ENCODE measurements at places on chromosomes 1 and 21.
A peak's percentile ranks its signal among the peaks of the same experiment; 100 is the strongest.

DNA sequence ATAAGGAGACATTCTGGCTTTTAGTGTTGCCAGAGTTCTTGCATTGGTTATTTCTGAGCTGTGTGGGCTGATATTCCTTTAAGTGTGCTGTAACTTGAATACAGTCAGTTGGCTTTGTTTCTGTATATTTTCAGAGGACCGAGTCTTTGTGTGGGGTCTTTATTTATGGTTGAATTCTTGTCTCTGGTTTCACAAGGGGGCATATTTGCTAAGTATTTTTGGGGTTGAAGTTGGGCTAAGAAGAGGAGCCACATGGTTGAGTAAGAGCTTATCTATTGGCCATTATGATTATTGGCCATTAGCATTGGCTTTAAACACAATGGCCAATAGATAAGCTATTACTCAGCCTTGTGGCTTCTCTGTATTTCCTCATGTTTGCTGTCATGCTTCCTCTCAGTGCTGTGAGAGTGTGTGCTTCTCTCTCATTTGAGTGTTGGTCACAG, 26.3 kb upstream of the PTGFR start:
- no peak for DNase-seq

DNA sequence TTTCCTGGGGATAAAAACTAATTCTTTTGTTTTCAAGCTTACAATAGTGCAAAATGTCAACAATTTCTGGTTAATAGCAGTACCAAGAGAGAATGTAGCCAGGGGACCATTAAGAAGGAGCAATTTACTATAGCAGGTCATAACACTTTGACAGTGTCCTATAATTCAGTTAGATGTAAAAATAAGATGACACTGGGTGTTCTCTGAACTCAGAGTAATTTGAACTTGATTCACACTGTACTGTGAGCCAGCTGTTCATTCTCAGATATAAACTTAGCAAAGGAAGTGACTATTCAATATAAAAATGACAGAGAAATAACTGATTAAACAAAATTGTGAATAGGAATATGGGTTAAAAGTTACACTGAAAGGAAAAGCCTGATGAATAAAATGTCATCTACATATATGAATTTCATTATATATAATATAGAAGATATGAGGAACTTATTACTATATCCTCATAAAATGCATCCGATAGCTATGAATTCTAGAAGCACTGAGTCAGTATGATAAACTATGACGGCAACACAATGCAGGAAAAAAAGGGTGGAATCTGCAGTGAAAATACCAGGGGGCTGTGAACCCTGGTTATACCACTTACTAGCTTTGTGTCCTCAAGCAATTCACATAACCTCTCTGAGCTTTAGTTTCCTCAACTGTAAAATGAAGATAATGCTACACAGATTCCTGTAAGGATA, 135.9 kb downstream of the ACBD6 start:
- no peak for DNase-seq

DNA sequence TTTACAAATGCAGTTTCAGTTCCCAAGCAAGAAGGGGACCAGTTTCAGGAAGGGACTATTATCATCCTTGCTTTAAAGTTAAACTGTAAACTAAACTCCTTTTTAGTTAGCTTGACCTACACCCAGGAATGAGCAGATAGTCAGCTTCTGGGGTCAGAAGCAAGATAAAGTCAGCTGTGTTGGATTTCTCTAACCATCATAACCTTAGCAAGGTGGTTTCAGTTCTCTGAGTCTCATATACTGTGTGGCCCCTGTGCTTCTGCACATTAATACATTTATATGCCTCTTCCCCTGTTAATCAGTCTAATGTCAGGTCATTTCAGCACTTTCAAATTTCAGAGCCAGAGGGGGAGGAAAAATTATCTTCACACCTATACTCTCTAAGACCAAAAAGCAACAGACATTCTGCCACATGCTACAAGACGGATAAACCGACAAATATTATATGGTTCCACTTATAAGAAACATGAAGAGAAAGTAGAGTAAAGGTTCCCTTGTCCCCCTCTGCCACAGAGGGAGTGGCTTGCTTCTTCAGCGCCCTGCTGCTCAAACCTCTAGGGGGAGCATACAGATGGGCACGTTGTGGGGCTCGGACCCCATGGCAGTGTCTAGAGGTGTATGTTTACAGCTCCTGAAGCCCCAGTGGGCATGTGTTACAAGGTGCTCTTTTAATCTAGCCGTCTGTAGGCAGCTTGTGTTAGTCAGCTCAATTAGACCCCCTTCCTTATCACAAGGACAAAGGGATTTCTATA, 89.1 kb downstream of the SMYD3 start:
- peak; percentile 35 for DNase-seq

DNA sequence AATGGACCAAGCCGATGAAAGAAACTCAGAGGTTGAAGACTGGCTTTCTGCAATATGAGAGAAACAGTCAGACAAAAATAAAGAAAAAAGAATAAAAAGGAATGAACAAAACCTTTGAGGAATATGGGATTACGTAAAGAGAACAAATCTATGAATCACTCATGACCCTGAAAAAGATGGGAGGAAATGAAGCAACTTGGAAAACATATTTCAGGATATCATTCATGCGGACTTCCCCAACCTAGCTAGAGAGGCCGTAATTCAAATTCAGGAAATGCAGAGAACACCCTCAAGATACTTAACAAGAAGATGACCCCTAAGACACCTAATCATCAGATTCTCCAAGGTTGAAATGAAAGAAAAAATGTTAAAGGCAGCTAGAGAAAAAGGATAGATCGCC, 705.3 kb upstream of the CHRM3 start:
- no peak for DNase-seq

DNA sequence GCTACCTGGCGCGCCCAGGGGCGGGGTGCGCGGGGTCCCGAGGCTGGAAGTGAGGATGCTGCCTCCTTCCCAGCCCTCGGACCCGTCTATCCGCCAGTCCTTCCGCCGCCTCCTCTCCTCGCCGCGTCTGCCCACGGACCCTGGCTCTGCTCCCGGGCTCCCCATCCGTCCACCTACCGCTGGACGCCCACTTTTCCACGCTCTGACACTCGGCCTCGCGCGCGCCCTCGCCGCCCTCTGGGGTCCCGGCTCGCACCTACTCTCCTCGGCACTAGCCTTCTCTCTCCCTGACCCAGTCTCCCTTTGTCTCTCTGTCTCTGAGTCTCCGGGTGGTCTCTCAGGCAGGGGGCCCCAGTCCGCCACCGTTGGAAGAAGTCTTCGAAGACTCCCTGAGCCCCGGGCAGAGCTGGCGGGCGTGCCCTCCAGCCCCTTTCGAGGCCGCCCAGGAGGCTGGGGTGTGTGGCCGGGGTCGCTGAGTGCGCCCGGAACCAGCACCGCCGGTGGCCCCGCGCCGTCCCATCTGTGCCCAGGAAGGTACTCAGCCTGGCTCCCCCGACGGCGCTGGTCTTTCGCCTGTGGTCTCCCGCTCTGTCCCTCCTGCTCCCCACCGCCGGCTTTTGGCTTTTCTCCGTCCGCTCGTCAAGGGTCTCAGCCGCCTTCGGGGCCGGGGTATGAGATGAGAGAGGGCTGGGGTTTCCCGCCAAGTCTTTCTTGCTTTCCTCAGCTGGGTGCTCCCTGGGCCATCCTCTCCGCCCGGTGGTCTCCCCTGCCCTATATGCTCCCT, 610 bp downstream of the DRAXIN start:
- DNase-seq = no peak

DNA sequence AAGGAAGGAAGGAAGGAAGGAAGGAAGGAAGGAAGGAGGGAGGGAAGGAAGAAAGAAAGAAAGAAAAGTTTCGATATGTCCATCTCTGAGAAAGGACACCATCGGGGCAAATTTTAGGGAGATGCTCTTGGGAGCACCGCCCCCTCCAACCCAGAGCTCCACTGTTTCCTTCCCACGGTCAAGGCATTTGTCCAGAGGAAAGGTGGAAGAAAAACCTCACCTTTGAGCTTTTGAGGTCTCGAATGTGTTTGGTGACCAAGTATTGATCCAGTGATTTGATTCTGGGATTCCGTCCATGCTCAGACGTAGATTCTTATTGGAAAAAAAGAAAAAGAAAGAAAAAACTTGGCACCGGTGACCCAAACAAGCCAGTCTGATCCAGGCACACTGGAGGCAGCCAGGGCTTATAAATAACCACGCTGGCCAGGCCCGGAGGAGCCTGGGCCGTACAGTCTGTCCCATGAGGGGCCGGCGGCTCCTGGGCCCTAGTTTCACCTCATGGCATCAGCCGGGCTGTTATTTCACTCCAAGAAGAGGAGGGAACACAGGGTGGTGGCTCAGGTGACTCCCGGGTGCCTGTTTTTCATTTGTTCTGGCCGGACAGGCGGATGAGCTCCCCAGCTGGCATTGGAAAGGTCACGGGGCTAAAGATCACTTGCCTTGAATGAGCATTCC, 36.1 kb upstream of the SLC25A33 start:
- DNase-seq = no peak

DNA sequence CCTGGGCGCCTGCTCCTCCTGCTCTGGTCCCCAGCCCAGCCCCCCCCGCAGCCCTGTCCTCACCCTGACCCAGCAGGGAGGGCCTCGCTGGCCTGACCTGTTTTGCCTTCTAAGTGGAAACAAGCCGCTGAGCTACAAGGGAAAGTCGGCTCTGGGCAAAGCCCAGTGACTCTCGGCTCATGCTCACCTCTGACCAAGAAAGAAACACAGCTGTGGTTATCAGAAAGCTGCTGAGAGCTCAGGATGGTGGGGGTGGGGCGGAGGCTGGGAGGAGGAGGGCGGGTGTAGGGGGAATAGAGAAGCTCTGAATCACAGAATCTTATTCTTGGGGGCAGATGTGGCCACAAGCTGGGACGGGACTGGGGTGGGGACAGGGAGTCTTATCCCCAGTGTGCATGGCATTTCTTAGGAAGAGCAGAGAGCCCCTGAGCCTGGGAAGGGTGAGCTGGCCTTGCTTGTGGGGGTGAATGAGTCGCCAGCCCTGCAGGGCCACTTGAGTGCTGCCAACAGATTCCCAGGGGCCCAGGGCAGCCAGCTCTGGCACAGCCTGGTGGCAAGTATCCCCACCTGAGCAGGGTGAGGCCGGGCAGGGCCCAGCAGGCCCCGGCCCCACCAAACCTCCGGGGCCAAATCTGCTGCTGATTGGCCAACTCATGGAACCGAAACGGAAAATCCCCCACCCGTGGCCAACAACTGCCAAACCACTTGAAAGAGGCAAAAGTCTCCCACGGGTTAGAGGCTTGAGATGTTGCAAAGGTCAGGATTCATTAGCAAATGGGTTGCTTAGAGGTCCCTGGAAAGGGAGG, 120.6 kb downstream of the SPSB1 start:
- peak; percentile 18 for DNase-seq

DNA sequence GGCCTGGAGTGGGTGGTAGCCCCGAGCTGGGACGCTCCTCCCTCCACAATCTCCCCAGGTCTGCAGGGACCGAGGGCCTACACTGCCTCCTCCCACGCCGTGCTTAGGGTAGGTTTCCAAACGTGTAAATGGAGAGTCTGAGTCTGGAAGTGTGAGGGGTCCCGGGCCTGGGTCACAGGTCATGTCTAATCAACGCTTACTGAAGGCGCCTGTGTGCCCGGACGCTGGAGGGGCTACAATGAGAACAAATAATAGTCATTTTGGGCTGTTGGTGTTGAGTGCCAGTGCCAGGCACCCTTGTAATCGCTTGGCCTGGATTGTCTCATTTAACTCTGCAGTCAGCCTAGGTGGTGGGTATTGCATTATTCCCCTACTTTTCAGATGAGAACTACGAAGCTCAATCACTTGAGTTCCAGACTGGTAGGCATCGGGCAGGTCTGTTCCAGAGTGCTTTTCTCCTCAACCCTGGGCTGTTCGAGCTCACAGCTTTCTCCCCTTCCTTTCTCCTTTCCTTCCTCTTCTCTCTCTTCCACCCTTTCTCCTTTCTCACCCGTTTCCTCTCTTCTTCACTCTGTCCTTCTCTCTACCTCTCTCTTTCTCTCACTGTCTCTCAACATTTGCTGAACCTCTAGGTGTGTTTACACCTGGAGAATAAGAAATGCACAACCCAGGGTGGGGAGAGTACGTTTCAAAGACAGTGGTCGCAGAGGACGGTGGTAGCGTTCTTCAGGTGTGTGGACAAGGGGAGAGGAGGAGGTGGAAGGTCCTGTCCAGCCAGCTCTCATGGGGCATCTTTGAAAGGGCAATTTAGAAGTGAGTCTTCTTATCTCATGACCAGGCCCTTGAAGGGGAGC, 883 bp downstream of the SLC66A1 start:
- no peak for DNase-seq

DNA sequence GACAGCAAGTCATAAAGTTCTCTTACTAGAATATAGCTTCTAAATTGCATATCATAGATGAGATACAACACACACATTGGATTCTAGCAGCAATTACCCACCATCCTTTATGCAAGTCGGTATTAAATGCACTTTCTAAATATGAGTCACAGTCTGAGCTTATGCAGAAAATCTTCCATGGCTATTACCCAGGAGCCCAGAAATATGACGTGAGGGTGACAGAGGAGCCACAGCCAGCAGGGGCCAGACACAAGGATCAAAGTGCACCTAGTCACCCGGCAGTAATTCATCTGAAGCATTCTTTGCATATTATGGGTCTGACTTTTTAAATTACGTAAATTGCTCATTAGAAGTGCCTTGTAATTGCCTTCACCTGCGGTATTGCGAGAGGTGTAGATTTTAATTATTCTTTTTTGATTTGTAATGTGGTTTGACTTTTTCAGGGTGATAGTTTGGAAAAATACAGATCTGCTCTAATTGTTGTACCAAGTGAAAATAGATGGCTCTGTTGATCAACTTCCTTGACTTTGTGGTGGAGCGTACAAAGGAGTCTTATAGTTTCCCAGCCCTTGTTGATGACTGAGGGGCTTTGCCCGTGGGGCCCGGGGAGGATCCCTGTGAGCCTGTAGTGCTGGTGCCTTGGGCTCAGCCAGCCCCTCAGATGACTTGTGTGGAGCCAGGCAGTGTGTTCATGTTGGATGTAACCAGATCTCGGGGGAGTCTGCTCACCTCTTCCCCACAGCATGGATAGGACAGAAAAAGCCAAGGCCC, 470.0 kb upstream of the VAMP3 start:
- DNase-seq = no peak

DNA sequence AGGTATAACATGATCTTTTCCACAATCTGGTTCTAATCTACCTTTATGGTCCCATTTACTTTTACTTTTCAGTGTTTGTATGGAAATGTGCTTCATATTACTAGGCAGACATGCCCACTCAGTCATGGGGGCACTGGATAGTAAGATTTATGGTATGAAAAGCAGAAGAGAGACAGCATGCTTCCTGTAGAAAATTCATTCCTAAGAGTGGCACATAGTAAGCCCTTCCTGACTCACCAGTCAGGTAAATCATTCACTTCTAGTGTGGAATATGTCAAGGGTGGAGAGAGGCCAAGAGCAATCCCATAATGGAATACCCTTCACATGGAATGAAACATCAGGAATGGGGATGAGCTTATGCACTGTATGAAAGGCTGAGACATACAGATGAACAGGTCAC, 49.5 kb upstream of the BCL10 start:
- DNase-seq = no peak

GRCh38 chr1:118535901-118536300, 350.9 kb upstream of the SPAG17 start:
- no peak for DNase-seq

- DNase-seq = no peak
Observed at GRCh38 chr1:247721222-247721621, 4.8 kb upstream of the OR6F1 start.

GRCh38 chr21:37367703-37368540, 1.3 kb downstream of the DYRK1A start:
- peak; percentile 80 for DNase-seq

All from erythroblast (primary cell).